NCI-H1105 treated with DMSO at 0.1 percent for 48 hours (cell line): ENCODE measurements at places on chromosomes 6 and 20.

- DNase-seq = no peak
Measured at GRCh38 chr6:52734072-52734471, 29.2 kb downstream of the GSTA2 start.

DNA sequence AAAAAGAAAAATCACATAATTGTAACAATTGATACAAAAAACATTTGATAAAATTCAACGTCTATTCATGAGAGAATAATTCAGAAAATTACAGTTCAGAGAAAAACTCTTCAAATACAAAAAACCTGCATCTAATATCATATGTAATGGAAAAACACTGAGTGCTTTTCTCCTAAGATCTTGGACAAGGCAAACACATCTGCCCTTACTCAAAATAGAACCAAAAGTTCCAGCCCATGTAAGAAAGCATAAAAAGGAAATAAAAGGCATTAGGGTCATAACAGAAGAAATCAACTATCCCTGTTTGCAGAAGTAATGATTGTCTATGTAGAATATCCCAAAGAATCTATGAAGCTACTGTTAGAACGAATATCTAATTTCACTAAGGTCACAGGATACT, 721.4 kb downstream of the RFPL4B start:
- DNase-seq = no peak

- no peak for DNase-seq
Measured at GRCh38 chr6:81901551-81901966, 149.1 kb upstream of the TENT5A start.

DNA sequence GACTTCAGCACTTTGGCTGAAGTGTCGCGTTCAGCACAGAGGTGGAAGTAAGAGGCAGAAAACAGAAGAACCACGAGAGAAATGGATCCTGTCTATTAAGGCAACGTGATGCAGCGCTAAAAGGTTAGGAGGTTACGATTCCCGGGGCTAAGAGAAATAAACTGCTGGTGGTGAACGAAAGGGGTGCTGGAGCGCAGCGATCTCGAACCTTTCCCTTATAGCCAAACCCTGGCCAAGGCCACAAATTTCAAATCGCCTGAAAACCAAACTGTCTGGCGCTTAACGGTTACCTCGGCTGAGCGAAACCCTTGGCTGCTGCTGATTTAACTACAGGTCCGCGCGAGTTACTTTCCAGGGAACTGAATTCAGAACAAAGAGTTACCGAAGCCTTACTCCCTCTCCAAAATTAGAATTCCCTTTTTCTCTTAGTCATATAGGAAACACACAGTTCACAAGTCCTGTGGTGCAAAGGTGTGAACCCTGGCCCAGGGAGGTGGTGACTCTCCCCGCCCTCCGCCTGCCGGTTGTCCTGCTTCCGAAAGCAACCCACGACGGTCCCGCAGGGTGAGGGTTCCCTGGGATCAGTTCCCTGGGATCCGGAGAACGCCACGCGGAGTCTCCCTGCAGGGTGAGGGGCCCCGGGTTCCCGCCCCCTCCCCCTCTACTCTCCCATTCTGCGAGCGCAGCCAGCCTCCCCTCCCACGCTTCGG, 1.3 kb upstream of the SLC35D3 start:
- DNase-seq = peak; percentile 30

GRCh38 chr6:123759472-123759871, 44.2 kb upstream of the NKAIN2 start:
- DNase-seq = no peak

DNA sequence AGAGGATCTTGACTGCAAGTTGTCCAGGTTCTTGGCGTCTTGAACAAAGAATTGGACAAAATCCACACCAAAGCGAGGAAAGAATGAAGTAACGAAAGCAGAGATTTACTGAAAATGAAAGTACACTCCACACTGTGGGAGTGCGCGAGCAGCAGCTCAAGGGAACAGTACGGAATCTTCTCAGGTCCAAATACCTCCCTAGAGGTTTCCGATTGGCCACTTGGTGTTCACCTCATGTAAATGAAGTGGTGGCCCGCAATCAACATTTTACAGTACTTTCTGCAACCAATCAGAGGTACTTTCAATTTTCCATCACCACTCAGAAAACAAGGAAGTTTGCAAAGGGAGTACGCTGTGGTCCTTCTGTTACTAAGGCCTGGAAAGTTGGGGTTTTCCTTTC, 122.4 kb downstream of the PTPRK start:
- no peak for DNase-seq

DNA sequence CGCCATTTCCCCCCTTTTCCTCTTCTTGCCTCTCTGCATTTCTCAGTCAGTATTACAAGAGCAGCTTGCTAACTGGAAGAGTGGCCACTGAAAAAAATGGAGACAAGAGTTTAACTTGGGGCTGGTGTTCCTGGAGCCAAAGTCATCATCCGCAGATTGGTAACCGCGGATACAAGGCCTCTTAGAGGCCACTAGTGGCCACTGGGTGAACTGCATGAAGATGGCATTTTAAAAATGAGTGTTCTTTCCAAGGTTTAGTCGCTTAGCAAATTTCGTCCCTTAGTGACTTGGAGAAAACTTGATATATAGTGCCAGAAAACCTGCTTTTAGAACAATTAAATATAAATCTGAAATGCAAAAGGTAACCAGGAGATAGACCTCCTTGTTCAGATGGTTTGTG, 4.8 kb downstream of the F13A1 start:
- peak; percentile 46 for DNase-seq

DNA sequence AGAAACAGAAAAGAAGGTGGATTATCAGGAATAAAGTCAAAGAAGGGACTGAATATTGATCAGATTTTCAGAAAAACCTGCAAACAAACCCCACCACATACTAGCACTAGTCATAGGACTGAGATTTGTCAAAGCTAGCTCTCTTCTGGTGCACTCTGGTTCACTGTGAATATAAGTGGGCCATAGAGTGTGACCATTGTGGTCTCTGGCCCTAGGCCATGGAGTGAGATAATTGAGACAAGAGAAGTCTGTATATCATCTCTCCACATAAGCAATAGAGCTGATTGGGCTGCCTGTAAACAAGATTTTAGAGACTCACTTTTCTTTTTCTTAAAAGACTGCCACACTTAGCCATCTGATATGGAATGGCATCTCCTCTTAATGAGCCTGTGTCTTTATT, 247.2 kb downstream of the LAMA2 start:
- no peak for DNase-seq
